ENCODE measurements at places on chromosomes 6 and 20.

DNA sequence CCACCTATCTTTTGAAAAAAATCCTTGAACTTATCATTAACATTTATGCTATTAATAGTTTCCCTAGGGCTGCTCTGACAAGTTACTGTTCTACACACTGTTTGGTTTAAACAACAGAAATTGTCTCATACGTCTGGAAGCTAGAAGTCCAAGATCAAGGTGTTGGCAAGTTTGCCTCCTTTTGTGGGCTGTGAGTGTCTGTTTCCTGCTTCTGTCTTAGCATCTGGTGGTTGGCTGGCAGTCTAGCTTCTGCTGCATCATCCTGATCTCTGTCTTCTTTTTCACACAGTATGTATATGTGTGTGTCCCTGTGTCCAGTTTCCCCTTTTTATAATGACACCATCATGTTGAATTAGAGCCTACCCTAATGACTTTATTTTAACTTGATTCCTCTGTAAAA lies 154.8 kb downstream of the RPS12 start:
- DNase-seq = no peak

- DNase-seq = peak; percentile 72
Measured at GRCh38 chr6:169654598-169655391, 47.0 kb downstream of the WDR27 start.

- no peak for DNase-seq
Measured at GRCh38 chr6:138651491-138651890, 122.1 kb upstream of the CCDC28A start.

- DNase-seq = no peak
Measured at GRCh38 chr6:40054602-40055001, 120.3 kb upstream of the MOCS1 start.

Data from CD4-positive, alpha-beta T cell treated with Interferon gamma for 1 hour (primary cell).